Smooth muscle cell of the coronary artery (primary cell): ENCODE measurements at places on chromosomes 12 and 14. TPM values are rescaled to one million over a fixed set of nuclear protein-coding genes. Genes with fewer than 3 reads are reported as not detected.

The CDCA3 gene
- 0.59 and 4.4 TPM in 2 replicates for total RNA-seq

The ANO6 gene
- 41.0 and 60.4 TPM in 2 replicates for total RNA-seq

The IFI27 gene
- total RNA-seq = 30.8 and 34.5 TPM in 2 replicates

The PRB2 gene
- not detected in 2 replicates for total RNA-seq

The PTHLH gene
- total RNA-seq = 0.83 and 2.0 TPM in 2 replicates

The SNAPC1 gene
- total RNA-seq = 7.6 and 9.0 TPM in 2 replicates

The DIO2 gene
- total RNA-seq = 1.8 and 4.2 TPM in 2 replicates

The RD3L gene
- not detected in 2 replicates for total RNA-seq

The KRT6A gene
- under 0.01 and 1.3 TPM in 2 replicates for total RNA-seq

The NXPH4 gene
- 0.59 and 3.8 TPM in 2 replicates for total RNA-seq

The COX8C gene
- not detected in 2 replicates for total RNA-seq

The KLHL33 gene
- 0.23 TPM in 1 of 2 replicates, not detected in the other for total RNA-seq

The SOX5 gene
- 0.15 and 0.59 TPM in 2 replicates for total RNA-seq

The RERG gene
- 0.08 TPM in 1 of 2 replicates, not detected in the other for total RNA-seq

The XRCC3 gene
- total RNA-seq = 2.0 and 5.0 TPM in 2 replicates

The GDF11 gene
- total RNA-seq = 2.7 and 3.3 TPM in 2 replicates

The SIX6 gene
- not detected in 2 replicates for total RNA-seq

The FAM186B gene
- 0.12 and 0.23 TPM in 2 replicates for total RNA-seq

The OR6S1 gene
- total RNA-seq = not detected in 2 replicates

The FAM90A1 gene
- 0.35 TPM in 1 of 2 replicates, not detected in the other for total RNA-seq

The KLRC3 gene
- not detected in 2 replicates for total RNA-seq

The MUCL1 gene
- total RNA-seq = not detected in 2 replicates

The NGB gene
- total RNA-seq = not detected in 2 replicates

The MYH6 gene
- total RNA-seq = under 0.01 TPM in 1 of 2 replicates, not detected in the other

The BEGAIN gene
- not detected in 2 replicates for total RNA-seq

The FCF1 gene
- 26.0 and 27.0 TPM in 2 replicates for total RNA-seq

The PTPRR gene
- total RNA-seq = 0.83 and 0.94 TPM in 2 replicates

The CCDC197 gene
- not detected in 2 replicates for total RNA-seq

The TAS2R20 gene
- total RNA-seq = 1.9 and 2.3 TPM in 2 replicates
